Thoracic aorta (tissue), 2 donors: ENCODE measurements at places on chromosomes 5 and 9.

DNA sequence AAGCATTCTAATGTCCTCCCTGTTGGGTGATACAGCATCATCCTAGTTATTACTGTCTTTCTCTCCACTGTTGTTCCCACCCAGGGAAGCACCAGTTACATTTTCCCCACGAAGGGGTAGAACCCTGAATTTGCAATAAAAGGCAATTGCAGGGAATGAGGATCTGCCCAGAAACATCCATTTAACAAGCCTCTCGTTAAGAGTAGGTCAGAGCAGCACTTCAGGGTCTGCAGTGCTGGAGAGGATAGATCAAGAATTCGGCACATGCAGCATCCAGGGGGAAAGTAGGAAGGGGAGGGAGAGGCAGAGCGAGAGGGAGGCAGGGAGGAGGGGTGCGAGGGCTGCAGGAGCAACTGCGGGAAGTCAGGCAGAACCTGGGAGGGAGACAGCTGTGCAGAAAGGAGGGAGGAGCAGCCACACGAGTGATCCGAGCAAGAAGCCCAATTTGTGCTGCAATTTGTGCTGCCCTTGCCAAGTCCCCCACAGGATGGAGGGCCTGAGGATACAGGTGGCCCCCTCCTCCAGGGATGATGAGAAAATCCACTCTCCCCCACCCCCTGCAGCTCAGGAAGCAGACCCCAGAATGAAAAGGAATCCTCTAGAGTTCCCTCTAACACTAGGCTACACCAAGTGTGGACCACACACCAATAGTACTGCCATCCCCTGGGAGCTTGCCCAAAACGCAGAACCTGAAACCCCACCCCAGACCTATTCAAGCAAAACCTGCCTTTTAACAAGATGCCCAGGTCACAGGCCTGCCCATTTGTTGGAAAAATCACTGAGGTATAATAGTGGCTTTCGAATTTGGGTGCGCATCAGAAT, 62.2 kb downstream of the EPB41L4B start:
- peaks cover 5% of the 10 kb centered on the region for H3K4me1 ChIP-seq
- no peak overlapping the region for H3K27ac ChIP-seq
- H3K4me3 ChIP-seq = no peak overlapping the region
- H3K36me3 ChIP-seq = no peaks in the 10 kb centered on the region
- no peaks in the 10 kb centered on the region for H3K27me3 ChIP-seq

DNA sequence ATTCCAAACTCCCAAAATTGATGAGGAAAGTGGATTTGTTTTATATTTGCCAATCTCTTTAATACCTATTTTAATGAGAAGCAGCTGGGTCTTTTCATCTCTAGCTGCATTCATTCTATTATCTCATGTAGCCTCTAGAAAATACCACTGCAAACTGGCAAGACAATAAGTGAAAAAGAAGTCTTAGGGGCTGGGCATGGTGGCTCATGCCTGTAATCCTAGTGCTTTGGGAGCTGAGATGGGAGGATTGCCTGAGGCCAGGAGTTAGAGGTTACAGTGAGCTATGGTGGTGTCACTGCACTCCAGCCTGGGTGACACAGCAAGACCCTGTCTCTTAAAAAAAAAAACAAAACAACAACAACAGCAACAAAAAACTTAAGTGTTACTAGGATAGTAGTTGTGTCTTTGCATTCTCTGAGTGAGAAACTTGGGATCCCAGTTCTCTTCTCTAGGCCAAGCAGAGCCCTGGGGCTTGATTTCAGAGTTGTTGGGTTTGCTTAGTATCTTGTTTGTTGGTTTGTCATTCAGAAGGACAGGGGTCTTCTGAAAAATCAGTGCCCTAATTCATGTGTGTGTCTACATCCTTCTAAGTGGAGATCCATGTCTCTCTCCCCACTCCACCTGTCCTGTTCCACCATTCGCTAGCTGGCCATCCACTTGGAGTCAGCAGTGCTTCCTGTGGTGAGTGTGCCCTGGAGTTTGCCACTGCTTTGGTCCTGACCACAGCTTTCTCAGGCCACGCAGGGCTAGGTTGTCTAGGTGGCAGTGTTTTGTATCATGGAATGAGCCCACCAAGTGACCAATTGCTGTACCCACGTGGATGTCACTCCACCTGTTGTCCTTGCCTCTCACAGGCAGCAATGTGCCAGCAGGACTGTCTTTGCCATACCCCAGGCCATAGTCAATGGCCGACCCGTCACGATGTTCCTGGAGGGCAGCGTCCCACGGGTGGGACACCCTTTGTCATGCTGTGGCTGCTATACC, 19.5 kb downstream of the MARCHF6 start:
- H3K4me3 ChIP-seq = no peak overlapping the region
- H3K36me3 ChIP-seq = no peaks in the 10 kb centered on the region
- no peak overlapping the region for H3K27ac ChIP-seq
- peaks cover 33% of the 10 kb centered on the region for H3K4me1 ChIP-seq

DNA sequence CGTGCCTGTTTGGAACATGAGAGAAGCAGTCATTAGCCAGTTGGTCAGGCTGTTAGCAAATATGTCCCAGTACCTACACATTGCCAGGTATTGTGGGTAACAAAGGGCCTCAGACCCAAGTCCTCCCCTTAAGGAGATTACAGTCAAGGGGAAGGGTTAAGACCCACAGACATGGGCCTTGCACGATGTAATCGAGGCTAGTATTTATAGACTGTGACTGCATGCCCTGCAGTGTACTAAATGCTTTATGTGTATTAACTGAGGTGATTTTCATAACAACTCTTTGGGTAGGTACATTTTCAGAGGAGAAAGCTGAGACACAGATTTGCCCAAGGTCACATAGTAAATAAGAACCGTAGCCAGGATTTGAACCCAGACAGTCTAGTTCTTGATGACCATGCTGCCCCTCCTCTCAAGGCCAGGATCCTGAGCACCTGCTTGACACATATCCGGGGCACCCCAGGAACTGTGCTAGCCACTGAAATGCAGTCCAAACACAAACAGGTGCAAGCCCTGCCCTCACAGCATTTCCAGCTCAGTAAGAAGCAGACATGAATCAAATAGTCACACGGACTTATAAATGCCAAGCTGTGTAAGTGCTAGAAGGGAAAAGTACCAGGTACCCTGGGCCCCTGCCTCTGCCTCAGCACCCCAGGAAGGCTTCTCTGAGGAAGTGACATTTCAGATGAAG, 32.0 kb upstream of the GRPEL2 start:
- no peak overlapping the region for H3K27ac ChIP-seq
- no peaks in the 10 kb centered on the region for H3K27me3 ChIP-seq
- no peak overlapping the region for H3K4me3 ChIP-seq

- H3K27ac ChIP-seq = no peak overlapping the region
- no peak overlapping the region for H3K4me3 ChIP-seq
- no peaks in the 10 kb centered on the region for H3K27me3 ChIP-seq
- H3K4me1 ChIP-seq = peaks cover 10% of the 10 kb centered on the region
Observed at GRCh38 chr5:10548418-10549122, 15.3 kb upstream of the ANKRD33B start.

DNA sequence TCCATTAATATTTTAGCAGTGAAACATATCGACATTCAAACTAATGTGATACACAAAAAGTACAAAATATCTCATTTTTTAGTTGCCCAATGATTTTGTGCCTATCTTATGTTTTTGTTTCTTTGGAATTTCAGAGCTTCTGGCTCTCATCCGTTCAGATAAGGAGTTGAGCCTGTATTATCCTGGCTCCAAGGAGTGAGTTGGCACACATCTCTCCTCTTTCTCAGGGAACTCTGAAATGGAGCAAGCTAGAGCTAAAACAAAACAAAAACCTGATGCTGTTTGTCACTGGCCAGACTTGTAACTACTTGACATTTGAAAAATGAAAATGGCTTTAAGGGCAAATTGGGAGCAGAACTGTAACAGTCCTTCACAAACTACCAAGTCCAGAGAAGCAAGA, 131.3 kb upstream of the SLC28A3 start:
- no peaks in the 10 kb centered on the region for H3K36me3 ChIP-seq
- no peak overlapping the region for H3K27ac ChIP-seq
- H3K4me1 ChIP-seq = no peaks in the 10 kb centered on the region

DNA sequence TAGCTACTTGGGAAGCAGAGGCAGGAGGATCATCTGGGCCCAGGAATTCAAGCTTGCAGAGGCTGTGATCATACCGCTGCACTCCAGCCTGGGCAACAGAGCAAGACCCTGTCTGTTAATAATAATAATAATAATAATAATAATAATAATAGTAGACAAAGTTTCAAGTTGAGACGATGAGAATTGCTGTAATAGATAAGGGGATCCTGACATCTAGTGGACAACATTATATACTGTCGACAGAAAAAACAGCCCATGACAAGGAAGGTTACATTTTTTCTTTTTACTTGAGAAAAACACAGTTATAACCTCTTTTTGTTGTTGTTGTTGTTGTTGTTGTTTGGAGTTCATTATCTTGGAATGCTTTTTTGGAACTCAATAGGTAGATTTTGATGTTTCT, 35.3 kb downstream of the NDFIP1 start:
- H3K4me1 ChIP-seq = no peaks in the 10 kb centered on the region
- H3K27ac ChIP-seq = no peak overlapping the region
- no peaks in the 10 kb centered on the region for H3K27me3 ChIP-seq
- peaks cover 44% of the 10 kb centered on the region for H3K36me3 ChIP-seq

DNA sequence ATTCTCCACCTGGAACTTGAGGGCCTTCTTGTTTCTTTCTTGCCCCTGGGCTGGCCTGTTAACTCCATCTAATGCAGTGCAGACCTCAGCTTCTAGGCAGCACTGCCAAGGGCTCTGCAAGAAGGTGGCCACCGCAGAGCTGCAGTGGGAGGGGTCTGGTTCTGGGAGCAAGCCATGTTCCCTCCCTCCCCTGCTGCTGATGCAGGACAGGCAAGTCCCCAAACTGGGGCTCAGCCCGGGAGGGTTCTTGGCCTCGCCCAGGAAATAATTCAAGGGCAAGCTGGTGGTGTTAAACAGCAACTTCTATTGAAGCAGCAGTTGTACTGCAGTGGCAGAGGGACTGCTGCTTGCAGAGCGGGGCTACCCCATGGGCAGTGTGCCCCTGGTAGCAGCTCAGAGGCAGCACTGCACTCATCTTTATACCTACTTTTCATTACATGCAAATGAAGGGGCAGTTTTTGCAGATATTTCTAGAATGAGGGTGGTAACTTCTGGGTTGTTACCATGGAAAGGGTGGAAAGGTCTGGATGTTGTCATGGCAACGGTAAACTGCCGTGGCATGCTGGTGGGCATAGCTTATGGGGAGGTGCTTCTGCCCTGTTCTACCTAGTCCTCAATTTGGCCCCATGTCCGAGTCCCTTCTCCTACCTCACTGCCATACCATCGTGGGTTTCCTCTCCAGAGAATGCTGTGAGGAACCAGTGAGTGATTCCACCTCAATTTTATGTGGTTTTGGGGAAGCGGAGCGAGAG, 82.1 kb downstream of the WDR41 start:
- H3K4me1 ChIP-seq = peaks cover under 1% of the 10 kb centered on the region
- no peak overlapping the region for H3K4me3 ChIP-seq
- H3K36me3 ChIP-seq = no peaks in the 10 kb centered on the region
- no peaks in the 10 kb centered on the region for H3K27me3 ChIP-seq
- DNase-seq = no peak
- H3K27ac ChIP-seq = no peak overlapping the region

GRCh38 chr9:132474253-132474652, 64.2 kb downstream of the CFAP77 start:
- H3K27ac ChIP-seq = no peak overlapping the region
- H3K27me3 ChIP-seq = no peaks in the 10 kb centered on the region
- DNase-seq = no peak
- H3K4me3 ChIP-seq = no peak overlapping the region

DNA sequence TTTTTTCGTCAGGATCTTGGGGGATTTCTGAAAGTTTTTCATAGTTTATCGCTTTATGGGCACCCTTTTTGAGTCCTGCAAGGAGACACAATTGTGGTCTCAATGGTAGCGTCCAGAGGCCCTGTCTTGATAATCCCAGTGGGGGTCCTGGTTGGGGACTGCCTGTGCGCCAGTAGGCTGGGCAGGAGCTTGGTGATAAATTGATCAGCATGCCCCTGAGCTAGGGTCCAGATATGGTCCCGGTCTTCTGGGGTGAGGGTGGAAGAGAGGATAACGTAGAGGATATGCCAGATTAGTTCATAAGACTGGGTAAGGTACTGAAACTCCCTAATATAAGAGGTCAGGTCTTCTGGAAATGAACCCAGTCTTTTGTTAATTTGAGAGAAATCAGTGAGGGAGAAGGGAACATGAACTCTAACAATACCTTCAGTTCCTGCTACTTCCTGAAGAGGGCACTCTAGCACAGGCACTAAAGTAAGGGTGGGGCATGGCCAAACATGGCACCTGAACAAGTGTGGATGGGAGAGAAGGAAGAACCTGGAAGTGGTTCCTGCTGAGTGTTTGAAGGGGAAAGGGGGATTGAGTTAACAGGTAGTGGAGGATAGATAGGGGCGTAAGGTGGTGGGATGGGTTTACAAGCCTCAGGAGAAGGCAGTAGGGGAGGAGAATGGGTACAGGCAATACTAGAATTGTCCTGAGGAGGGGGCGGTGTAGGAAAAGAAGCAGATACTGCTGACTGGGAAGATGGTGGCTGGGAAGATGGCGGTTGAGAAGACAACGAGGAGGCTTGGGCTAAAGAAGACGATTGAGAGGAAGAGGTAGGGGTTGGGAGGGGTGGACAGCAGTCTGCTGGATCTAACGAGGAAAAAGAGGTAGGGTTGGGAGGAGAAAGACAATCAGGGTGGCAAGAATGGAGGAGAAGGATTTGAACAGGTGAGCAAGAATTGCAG, 33.8 kb upstream of the ANXA2R start:
- no peak overlapping the region for H3K4me3 ChIP-seq
- peaks cover 10% of the 10 kb centered on the region for H3K36me3 ChIP-seq
- H3K4me1 ChIP-seq = peaks cover 21% of the 10 kb centered on the region
- no peaks in the 10 kb centered on the region for H3K27me3 ChIP-seq

- DNase-seq = no peak
- H3K27ac ChIP-seq = no peak overlapping the region
Observed at GRCh38 chr5:168471785-168472184, 14.5 kb upstream of the RARS1 start.

GRCh38 chr5:2699231-2699630, 52.2 kb downstream of the IRX2 start:
- H3K4me3 ChIP-seq = no peak overlapping the region
- no peak for DNase-seq
- no peaks in the 10 kb centered on the region for H3K4me1 ChIP-seq
- H3K27me3 ChIP-seq = no peaks in the 10 kb centered on the region
- H3K36me3 ChIP-seq = no peaks in the 10 kb centered on the region

- DNase-seq = peak; percentile 31
- peak overlapping the region; percentile 93 for H3K4me3 ChIP-seq
- peak overlapping the region; percentile 70 for H3K27ac ChIP-seq
- H3K27me3 ChIP-seq = no peaks in the 10 kb centered on the region
- H3K36me3 ChIP-seq = peaks cover 6% of the 10 kb centered on the region
- peaks cover 58% of the 10 kb centered on the region for H3K4me1 ChIP-seq
Observed at GRCh38 chr9:132077881-132078698, 1.6 kb downstream of the MED27 start.

- no peak for DNase-seq
- H3K36me3 ChIP-seq = no peaks in the 10 kb centered on the region
- H3K27me3 ChIP-seq = no peaks in the 10 kb centered on the region
- no peaks in the 10 kb centered on the region for H3K4me1 ChIP-seq
Observed at GRCh38 chr5:75059912-75060545, 7.7 kb upstream of the GCNT4 start.

GRCh38 chr9:3136686-3137346, 292.9 kb upstream of the PUM3 start:
- H3K36me3 ChIP-seq = no peaks in the 10 kb centered on the region
- H3K27ac ChIP-seq = no peak overlapping the region
- no peak overlapping the region for H3K4me3 ChIP-seq
- H3K27me3 ChIP-seq = no peaks in the 10 kb centered on the region

GRCh38 chr9:1421436-1421835, 371.3 kb downstream of the DMRT2 start:
- H3K4me3 ChIP-seq = no peak overlapping the region
- no peaks in the 10 kb centered on the region for H3K4me1 ChIP-seq
- no peaks in the 10 kb centered on the region for H3K36me3 ChIP-seq

- H3K4me1 ChIP-seq = no peaks in the 10 kb centered on the region
- H3K27me3 ChIP-seq = no peaks in the 10 kb centered on the region
- no peak overlapping the region for H3K4me3 ChIP-seq
- H3K36me3 ChIP-seq = no peaks in the 10 kb centered on the region
- no peak overlapping the region for H3K27ac ChIP-seq
Observed at GRCh38 chr5:97088774-97089148, 53.6 kb downstream of the LIX1 start.
